ENCODE measurements at places on chromosomes 16 and 17. TPM values are rescaled to one million over a fixed set of nuclear protein-coding genes. Genes with fewer than 3 reads are reported as not detected.

The PAQR4 gene
- total RNA-seq = 2.7 TPM

The KRTAP4-5 gene
- not detected for total RNA-seq

GRCh38 chr17:76687298-76688164, 23.2 kb downstream of the MXRA7 start:
- no peak for DNase-seq

- no peak for DNase-seq
These were observed 15.5 kb downstream of the ERCC4 start for GRCh38 chr16:13935408-13935807.

- DNase-seq = peak; percentile 70
These were observed 1.3 kb upstream of the RAB40C start for GRCh38 chr16:588639-588888.

GRCh38 chr16:81767987-81768592, 11.0 kb upstream of the PLCG2 start:
- DNase-seq = no peak

- no peak for DNase-seq
These were observed 136.7 kb upstream of the GSE1 start for GRCh38 chr16:85476389-85476788.

- no peak for DNase-seq
These were observed 3.9 kb downstream of the TRPV2 start for GRCh38 chr17:16419074-16419928.

The CACNG5 gene
- total RNA-seq = not detected

The STH gene
- not detected for total RNA-seq

The SPN gene
- total RNA-seq = 2.4 TPM

GRCh38 chr17:65359016-65359415, 202.4 kb downstream of the AXIN2 start:
- DNase-seq = no peak

GRCh38 chr16:48053418-48053745, 102.4 kb downstream of the ABCC12 start:
- DNase-seq = no peak

DNA sequence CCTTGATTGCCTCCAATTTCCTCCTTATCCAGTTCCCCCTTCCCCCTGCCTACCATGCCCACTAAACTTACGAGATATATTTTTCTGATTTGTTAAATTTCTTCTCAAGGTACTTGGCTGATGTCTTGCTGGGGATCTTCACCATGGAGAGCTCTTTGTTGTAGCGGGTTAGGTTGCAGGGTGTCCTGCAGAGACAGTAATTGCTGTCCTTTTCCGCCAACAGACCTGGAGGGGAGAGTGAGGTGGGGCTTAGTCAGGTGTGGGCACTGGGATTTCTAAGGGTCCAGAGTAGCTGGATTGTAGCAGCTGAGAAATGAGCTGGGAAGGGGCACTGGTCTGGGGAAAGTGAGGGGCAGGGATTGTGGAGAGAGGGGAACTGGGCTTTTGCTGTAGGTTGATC, 32.1 kb downstream of the SPACA3 start:
- DNase-seq = no peak

GRCh38 chr16:14345512-14346115, 274.5 kb downstream of the MRTFB start:
- no peak for DNase-seq

GRCh38 chr16:67372664-67373063, 20.6 kb downstream of the TPPP3 start:
- DNase-seq = no peak

DNA sequence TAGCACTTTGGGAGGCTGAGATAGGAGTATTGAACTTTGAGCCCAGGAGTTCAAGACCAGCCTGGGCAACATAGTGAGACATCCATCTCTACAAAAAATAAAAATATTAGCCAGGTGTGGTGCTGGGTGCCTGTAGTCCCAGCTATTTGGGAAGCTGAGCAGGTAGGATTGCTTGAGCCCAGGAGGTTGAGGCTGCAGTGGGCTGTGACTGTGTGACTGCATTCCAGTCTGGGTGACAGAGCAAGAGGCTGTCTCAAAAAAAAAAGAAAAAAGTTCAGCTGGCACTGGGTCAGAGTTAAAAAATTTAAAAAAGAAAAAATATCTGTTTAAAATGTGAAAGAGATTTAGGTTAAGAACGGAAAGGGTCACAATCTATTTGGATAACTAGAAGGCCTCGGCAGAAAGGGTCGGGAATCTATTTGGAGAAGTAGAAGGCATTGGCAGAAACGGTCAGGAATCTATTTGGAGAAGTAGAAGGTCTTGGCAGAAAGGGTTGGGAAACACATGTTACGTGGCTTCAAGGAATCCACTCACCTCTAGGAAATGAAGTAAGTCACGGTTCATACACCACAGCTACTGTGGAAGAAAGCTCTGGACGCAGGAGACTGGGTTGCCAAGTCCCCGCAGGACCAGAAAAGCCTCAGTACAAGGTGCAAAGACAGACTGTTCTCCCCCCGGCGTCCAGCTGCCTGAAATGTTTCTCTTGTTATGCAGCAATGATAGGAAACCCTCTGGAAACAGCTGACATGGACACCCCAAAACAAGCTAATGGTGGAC, 25.3 kb downstream of the LMF1 start:
- no peak for DNase-seq

GRCh38 chr17:72618001-72618509, 474.4 kb downstream of the SLC39A11 start:
- DNase-seq = no peak

The KCNJ12 gene
- not detected for total RNA-seq

The MRPS7 gene
- total RNA-seq = 71.3 TPM

DNA sequence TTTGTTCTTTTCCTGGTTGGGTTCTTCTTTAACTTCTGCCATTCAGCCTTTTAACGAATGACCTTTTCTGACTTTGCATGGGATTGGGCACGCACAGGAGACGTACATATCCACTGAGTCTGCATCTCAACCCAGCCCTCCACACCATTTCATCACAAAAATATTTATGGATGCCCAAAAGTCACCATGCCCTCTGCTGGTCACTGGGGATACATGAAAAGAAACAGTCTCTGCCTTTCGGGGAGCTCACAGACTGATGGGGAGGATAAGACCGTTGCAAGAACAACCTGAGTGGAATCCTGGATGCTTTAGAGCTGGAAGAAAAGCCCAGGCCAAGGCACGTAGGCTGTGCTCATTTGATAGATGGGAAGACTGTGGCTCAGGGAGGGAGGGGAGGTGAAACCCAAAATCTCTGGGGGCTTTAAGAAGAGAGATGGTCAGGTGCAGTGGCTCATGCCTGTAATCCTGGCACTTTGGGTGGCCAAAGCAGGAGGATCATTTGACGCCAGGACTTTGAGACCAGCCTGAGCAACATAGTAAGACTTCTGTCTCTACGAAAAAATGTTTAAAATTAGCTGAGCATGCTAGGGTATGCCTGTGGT, 7.9 kb upstream of the MT2A start:
- DNase-seq = no peak

DNA sequence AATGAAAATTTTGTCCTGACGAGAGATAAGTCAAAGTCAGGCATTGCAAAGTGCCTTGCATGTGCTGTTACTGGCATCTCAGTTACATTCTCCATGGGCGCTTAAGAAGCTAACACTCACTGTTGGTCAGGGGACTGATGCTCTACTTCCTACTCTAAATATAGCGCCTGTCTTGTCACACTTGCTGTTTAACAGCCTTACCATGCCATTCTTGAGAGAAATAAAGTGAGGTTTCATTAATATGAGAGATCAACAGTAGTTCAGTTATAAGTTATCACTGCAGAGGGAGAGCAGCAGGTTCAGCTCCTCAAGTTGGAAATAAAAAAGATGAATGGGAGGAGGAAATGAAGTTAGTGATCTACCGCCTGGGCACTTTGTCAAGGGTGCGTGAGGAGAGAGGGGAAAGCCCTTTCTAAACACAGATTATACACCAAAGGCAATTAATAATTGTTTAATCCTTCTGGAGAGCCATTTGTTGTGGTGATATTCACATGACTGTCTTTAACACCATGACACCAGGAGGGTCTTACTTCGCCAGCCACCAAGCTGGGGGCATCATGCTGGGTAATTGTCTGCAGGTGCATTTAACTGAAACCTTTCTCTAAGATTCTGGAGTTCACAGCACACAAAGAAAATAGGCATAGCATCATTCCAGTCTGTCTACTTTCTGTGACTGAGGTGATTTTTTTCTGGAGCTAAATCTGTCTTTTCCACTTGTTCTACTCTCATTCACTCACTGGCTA, 568.7 kb upstream of the HSBP1 start:
- no peak for DNase-seq

The CHST6 gene
- 0.05 TPM for total RNA-seq

The TEX14 gene
- 0.16 TPM for total RNA-seq

DNA sequence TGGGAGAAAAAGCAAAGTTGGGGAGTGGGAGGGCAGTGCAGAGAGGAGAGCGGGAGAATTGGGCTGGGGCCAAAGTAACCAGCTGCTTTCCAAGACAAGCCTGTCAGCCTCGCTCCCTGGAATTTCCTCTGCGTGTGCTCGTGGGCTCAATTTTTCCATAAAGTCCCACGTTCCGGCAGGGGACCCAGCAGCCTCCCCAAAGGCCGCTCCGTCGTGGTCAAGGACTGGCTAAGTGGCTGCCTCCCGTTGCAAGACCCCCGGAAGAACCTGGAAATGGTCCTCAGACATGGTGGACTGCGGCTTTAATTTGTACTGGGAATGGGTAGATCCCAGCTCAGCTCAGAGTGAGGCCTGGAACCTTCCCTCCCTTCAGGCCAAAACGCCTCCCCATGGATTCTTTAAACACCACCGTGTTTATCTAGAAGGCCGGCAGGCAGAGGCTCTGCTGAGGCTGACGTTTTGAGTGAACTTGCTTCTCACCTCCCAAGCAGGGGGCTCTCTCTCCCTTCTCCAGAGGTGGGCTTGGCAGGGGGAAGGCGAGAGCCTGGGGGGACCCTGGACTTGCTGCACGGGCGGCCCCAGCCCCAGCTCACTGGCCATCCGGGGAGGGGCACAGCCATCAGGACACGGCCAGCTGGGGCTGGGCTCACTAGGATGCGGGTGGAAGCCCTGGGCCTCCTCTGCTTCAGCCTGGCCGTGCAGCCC, 190.0 kb downstream of the C16orf95 start:
- DNase-seq = no peak

DNA sequence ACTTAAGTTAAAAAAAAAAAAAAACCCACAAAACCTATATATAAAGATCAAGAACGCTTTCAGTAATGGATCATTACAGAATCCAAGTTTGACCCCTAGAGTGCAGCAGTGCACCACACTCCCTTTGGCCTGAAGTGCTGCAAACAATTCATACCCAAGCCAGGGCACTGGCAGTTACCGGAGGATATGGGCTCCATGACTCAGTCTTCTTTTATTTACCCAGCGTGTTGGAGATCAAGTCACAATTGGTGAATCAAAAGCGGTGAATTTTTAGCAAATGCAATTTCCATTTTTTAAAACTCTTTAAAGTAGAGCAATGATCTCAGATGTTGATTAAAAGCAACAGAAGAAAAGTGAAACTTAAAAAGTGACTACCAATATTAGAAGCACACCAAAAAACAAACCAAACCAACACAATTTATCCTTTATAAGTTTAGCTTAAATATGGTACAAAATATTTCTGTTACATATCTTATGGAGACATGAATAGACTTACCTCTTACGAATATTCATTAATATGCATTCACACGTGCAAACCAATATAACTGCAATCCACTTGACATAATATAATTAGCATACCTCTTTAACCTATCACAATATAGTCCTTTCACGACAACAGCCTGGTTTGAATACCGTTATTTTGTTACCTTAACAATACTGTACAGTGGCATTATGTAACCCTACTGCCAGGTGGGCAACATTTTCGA, 46.3 kb downstream of the ZNF652 start:
- DNase-seq = peak; percentile 38

The TLCD2 gene
- total RNA-seq = 0.04 TPM

DNA sequence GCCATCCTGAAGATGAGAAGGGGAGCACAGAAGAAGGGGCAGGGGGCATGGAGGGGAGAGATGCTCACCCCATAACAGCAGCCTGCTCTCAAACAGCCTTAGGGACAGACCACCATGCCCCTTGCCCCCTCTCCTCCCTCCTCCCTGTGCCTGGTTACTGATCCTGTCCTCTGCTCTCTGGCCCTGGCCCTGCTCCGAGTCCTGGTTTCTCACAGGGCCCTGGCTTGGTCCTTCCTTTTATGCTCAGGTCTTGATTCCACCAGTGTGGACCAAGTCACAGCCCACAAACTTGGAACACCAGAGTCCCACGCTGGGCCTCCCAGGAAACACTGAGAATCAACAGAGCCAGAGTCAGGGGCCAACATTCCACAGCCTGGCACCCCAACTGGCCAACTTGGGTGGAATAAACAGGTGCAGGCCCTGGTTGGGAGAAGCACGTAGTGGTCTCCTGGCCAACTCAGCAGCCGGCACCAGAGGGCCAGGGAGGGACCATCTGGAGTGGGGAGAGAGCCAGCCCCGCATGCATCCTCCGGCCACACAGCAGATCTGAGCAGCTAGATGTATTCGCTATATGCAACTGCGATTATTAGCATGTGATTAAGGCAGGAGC, 44.9 kb upstream of the CDC42EP4 start:
- no peak for DNase-seq

Measured in activated B cell treated with CpG ODN at 0.5 μM for 24 hours (primary cell).